BJ (cell line): ENCODE measurements at places on chromosomes 1 and 21. TPM values are rescaled to one million over a fixed set of nuclear protein-coding genes. Genes with fewer than 3 reads are reported as not detected.

- no peak for DNase-seq
Observed at GRCh38 chr1:172609528-172609927, 49.4 kb upstream of the FASLG start.

UBE2U gene
- polyA plus RNA-seq: not detected in 2 replicates

GRCh38 chr1:234072793-234073192, 168.3 kb downstream of the SLC35F3 start:
- DNase-seq: no peak

- DNase-seq: no peak
Observed at GRCh38 chr1:56034847-56035481, 544.4 kb downstream of the PLPP3 start.

GRCh38 chr1:116717318-116717717, 36.9 kb upstream of the CD2 start:
- no peak for DNase-seq

GRCh38 chr21:35408401-35408800, 359.3 kb upstream of the RUNX1 start:
- no peak for DNase-seq

- DNase-seq: no peak
Observed at GRCh38 chr1:190250368-190250767, 227.3 kb downstream of the BRINP3 start.

HSD3B1 gene
- not detected in 2 replicates for polyA plus RNA-seq

RPE65 gene
- not detected in 2 replicates for polyA plus RNA-seq

GRCh38 chr1:57348921-57349320, 74.9 kb downstream of the DAB1 start:
- no peak for DNase-seq

DNA sequence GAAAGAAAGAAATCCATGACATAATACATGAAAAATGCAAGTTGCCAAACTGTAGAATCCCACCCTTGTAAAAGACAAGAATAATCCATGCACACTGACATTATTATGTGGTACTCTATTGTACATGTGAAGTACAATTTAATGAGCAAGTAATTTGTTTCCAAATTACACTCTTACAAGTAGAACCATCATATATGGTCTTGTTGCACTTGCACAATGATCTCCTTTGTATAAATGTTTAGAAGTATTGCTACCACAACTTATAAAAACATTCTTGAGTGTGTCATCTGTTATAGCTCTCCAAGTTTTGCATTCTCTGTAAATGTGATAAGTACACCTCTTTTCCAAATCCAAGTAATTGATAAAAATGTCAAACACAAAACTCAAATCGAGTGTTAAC, 29.1 kb upstream of the ZNF281 start:
- DNase-seq: no peak

DNA sequence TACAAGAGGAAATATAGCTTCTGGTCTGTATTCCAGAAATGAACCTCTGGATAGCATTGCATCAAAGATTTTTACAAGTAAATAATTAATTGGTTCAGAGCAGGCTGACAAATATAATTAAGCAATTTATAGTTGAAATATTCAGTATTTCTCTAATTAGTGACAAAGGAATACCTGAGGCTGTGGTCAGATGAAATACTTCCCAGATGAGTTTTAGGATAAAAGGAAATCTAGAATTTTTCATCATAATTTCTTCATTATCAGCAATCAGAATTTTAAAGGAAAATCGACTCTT, 112.8 kb downstream of the NEK7 start:
- DNase-seq: no peak

DNA sequence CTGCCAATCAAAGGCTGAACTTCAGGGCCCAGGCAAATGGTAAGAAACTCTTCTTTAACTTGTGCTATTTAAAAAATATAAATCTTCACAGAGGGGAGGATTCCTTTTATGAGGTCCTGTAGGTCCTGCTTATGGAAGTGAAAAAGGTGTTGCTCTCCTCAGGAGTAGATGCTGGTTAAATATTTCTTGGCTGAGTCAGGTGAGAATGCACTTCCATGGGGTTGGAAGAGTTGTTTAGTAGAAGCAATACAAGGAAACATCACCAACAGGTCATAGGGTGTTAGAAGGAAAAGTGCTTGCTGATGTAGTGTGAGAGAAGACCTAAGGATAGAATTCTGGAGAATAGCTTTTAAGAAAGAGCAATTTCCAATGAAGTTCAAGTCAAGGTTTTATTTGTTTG, 42.2 kb upstream of the ATP1A1 start:
- no peak for DNase-seq

SELL gene
- polyA plus RNA-seq: 0.05 TPM in 1 of 2 replicates, not detected in the other

DNA sequence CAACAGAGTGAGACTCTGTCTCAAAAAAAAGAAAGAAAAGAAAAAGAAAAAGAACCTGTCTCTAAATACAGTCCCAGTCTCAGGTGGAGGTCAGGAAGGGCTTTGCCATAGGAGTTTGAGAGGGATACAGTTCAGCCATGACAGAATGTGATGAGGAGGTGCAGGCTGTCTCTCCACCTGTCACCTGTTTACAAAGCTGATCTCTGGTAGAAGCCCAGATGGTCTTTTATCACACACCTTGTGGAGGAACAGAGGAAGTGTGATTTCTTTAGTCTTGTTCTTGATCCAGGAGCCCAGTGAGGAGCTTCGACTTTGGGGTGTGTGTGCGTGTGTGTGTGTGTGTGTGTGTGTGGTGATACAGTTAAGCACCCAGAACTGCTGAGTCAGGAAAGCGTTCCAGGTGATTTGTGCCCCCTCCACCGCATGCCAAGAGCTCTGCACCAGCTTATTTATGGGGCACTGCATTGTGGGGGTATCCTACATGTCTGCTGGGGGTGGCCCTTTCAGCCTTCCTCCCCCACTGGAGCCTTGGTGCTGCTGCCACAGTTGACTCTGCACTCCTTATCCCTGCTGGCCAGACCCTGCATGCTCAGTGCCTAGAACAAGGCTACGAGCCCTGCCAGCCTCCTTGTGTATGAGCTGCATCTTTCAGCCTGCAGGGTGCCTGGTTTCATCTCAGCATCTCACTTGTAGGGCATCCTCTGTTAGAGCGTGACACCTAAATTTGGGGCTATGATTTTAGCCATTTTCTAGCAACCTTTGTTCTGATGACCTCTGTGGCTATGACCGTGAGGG, 19.3 kb downstream of the DOP1B start:
- no peak for DNase-seq

- no peak for DNase-seq
Observed at GRCh38 chr1:111161843-111162487, 21.9 kb downstream of the CEPT1 start.

DNA sequence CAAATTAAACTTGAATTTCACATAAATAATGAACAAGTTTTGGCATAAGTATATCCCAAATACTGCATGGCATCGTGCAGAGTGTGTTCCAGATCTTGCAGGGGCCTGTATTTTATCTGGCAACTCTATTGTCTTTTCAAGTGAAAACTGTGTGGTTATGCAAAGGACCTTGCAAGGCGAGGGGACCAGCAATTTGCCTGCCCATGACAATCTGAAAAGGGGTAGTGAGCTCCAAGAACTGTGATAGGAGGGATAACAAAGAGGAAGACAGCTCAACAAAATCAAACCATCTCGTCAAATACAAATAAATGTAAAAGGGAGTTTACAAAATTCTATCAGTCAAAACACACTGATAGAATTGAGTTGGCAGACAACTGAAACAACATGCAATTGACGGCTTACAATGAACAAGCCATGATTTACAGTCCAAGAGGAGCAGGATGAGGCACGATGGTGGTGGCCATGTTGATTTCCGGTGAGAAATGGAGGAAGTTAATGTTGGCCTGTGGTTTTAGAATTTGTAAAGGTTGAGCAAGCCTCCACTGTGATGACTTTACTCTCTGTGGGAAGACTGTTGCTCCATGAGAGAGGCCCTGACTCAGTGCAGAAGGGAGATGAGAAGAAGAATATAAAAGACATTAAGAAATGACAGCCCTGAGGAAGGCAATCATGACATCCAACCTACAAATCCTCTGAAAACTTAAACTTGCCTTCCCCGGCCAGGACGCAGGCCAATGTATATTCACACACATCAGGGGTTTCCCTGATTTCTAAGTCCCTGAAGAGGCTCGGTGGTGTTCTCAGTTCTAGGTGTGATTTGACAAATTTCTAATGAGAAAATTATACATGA, 132.2 kb downstream of the ADSS2 start:
- DNase-seq: peak; percentile 59

NOS1AP gene
- 0.39 and 0.50 TPM in 2 replicates for polyA plus RNA-seq

- no peak for DNase-seq
Observed at GRCh38 chr1:50750021-50750619, 209.9 kb downstream of the FAF1 start.

DNA sequence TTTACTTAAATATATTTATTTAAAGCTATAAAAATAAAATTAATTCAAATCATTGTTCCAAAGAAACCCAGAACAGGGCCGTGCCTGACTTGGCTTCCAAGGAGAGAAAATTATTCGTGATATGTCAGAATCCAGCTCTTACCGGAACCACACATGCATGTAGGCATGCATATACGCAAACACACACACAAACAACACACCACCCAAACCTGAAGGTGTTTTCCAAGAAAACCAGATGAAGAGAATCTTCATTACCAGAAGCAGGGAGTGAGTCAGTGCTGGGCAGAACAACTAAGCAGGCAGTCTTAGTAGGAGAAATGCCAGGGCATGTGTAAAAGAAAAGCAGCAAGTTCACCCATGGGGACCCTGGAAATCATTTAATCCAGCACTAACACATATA, 432.0 kb upstream of the BEND5 start:
- DNase-seq: no peak

DNA sequence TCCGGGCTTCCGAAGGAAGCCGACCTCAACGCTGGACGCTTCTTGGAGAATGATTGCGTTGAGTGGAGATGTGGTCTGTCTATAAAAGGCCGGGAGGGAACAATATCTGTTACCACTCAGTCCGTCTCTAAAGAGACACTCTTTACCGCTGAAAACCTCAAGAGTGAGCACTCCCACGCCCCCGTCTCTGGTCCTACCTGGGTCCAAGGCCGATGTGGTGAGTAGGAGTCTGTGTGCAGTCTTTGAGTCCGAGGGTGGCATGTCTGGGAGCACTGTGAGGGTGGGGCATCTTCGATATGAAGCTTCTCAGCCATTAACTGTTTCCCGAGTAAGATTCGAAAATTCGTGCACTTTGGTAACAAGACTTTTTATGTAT, 576 bp downstream of the ZFP69 start:
- DNase-seq: no peak
